ENCODE measurements at places on chromosomes 2 and 18.

DNA sequence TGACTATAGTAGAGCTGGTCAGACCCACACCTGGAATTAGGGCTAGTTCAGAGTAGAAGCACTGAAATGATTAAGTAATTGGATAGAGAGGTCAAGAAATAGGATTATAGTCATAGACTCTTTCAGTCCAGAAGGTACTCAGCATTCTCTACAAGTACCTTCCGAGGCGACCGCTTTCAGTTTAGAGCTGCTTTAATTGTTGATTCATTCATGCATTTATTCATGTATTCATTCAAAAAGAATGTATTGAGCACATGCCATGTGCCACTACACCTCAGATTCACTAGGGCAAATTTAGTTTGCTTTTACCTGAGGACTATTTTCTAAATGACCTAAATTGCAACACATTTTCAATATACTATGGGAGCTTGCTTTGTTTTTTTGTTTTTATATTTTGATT, 48.7 kb downstream of the CRIM1 start:
- no peak for DNase-seq

GRCh38 chr18:22872900-22873537, 60.1 kb upstream of the RBBP8 start:
- no peak for DNase-seq

- DNase-seq = no peak
Measured at GRCh38 chr2:147198651-147199171, 646.1 kb upstream of the ACVR2A start.

- no peak for DNase-seq
Measured at GRCh38 chr2:237430861-237431260, 16.9 kb upstream of the COL6A3 start.

- no peak for DNase-seq
Measured at GRCh38 chr18:58241877-58242276, 197.9 kb downstream of the NEDD4L start.

DNA sequence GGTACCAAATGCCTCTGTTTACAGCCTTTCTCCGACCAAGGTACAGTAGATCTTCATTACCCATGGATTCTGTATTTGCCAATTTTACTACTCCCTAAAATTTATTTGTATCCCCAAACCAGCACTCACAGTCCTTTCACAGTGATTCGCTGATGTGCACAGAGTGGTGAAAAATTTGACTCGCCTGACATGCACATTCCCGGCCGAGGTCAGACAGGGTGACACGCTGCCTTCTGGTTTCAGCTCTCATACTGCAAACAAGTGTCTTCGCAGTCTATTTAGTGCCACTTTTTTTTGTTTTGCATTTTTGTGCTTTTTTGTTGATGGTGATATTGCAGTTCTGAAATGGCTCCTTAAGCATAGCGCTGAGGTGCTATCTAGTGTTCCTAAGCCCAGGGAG, 71.0 kb downstream of the MAPK4 start:
- DNase-seq = no peak

- DNase-seq = no peak
Measured at GRCh38 chr2:69428981-69429380, 8.3 kb downstream of the NFU1 start.

DNA sequence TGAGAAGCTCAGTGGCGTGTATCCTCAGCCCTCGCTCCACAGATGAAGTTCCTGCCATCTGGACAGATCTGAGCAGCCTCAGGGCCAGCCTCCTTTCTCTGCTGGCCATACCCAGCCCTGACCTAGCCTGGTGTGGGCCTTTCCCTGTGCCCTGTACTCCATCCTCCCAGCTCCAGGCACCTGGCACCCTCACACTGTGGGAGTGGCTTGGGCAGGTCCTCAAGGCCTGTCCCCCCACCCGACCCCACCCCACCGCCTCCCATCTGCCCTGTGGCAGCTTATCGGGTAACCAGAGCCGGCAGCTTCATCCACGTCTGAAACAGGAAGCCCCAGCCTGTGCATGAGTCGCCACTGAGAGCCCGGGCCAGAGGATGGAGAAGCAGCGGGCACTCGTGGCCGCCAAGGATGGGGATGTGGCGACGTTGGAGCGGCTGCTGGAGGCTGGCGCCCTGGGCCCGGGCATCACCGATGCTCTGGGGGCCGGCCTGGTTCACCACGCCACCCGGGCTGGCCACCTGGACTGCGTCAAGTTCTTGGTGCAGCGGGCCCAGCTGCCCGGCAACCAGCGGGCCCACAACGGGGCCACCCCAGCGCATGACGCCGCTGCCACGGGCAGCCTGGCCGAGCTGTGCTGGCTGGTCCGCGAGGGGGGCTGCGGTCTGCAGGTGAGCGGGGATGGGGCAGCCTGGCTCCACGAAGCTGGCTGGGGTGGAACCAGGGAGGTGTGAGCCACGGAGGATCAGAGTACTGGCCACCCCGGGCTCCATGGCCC, at the start of gene ESPNL:
Gene ESPNL (plus strand): TSS at position 292 of the 772 bp plus-strand sequence. CDS start 80 bp downstream, at position 372.
- DNase-seq = no peak

- DNase-seq = no peak
Measured at GRCh38 chr2:218658671-218659257, 659 bp downstream of the ZNF142 start.

DNA sequence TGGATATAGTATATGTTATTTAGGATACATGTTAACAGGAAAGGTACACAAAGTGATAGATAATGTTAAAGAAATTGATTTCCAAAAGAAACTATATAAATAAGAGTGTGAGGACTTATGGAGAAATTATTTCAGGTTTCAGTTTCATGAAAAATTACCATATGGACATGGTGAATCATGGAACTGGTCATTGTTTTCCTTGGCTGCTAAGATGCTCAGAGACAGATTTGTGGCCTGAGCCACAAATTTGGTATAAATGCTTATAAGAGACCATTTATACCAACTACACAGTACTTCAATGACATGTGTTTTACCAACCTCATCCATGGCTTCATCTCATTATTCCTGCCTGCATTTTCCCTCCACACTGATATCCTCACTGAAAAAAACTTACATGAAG, 188.1 kb downstream of the FMNL2 start:
- no peak for DNase-seq

DNA sequence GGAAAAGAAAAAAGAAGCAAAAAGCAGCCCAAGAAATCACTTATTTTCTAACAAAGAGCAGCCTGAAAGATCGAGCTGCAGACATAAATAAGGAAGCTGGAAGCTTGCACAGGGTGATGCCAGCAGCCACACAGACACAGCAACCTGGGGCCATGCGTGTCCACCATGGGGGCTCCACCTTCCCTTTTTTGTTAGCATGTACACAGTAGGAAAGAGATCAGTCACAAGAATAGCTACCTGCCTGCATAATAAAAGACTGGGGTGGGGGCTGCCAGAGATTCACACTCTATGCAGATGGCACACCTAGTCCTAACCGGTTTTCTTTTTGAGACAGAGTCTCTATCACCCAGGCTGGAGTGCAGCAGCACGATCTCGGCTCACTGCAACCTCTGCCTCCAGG, 2.9 kb upstream of the CNOT11 start:
- DNase-seq = no peak

Measured in stimulated activated CD4-positive, alpha-beta T cell treated with anti-CD3 and anti-CD28 coated beads, TNF-alpha, amount 100 ng/mL, for 1 hour (primary cell).